Fibroblast of skin of right quadriceps (primary cell): ENCODE measurements at places on chromosomes 1 and 21.

DNA sequence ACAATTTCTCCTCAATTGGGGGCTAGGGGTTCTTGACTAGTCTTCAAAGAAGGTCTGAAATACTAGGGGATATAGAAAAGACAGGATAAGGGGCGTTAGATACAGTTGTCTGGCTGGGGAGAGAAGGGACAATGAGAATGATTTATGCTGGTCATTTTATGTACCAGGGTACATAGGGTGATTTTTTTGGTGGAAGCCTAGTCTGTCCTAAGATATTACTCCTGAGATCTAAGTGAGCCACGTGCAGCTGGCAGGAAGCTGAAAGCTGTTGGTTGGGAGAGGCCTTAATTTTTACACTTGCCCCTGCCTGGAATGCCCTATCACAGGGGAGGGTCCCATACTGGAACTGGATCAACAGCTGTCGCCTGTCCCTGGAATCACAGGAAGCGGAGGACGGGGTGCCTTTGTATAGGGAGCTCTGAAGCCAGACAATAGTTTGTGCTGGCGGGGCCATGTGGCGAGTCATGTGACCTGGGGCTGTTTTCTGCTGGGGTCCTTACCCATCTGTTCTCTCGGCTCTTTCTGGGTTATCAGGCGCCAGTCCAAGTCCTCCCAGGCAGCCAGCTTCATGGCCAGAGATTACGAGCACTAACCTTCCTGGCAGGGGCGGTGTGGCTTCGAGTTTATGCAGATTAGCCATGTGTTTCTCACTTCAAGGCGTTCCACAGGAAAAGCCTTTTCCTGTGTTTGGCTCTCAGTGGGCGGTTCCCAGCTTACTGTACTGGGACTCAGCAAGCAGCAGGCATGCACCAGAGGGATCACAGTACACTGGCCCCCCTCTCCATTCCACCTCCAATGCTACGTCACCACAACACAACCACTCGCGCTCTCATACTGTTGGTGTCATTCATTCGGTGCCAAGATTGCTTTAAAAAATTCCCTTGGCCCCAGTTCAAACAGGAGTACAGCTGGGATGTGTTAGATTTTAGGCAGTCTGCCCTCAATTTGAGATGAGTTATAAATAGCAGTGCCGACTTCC is 27.5 kb downstream of the ARID1A start:
- peak; percentile 99 for DNase-seq

GRCh38 chr1:27383039-27383605 is at the start of gene CD164L2:
Gene CD164L2 (minus strand): TSS chr1:27383333. CDS start chr1:27383239, 94 bp downstream.
- no peak for DNase-seq

GRCh38 chr1:218351391-218352074 is 6.4 kb downstream of the TGFB2 start:
- DNase-seq = peak; percentile 66

DNA sequence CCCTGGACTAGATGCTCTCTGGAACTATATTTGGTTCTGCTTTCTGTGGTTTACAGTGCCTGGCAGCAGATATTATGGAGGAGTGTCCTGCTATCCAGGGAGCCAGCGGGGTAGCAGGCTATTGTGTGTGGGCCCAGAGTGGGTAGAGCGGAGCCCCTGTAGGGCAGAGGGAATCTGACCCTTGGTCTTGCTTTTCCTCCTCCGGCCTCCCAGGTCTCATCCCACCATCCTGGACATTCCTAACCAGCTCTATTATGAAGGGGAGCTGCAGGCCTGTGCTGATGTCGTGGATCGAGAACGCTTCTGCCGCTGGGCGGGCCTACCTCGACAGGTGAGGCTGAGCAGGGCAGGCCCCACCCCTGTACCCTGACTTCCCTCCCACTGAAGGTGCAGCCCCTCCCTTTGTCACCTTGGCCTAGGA is 9.1 kb downstream of the RHOC start:
- DNase-seq = no peak

DNA sequence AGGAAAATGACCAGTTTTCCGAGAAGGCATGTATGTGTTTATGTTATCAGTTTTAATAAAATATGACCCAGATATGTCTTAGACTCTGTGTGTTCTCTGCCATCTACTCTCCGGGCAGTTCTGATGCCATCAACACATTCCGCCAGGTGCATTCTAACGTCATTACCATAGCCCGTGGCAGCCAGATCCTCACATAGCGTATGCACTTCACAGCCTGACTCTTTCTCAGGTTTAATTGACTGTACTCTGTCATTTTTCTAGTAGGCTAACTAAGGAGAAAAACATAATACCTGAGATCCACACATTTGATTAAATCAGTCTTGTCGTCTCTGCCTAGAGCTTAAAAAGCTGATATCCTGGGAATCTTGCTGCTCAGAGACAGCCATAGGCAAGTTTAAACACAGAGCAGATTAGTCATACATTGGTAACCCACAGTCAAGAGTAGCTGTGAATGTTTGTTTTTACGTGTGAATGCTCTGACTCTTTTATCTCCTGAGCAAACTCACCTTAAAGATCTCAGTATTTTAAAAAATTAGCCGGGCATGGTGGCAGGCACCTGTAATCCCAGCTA is 175.9 kb downstream of the GREM2 start:
- no peak for DNase-seq

- peak; percentile 54 for DNase-seq
Observed at GRCh38 chr1:117646007-117646811, 40.4 kb downstream of the TENT5C start.
